PC-3 (cell line): ENCODE measurements at places on chromosomes 4 and X. TPM values are rescaled to one million over a fixed set of nuclear protein-coding genes. Genes with fewer than 3 reads are reported as not detected.

DNA sequence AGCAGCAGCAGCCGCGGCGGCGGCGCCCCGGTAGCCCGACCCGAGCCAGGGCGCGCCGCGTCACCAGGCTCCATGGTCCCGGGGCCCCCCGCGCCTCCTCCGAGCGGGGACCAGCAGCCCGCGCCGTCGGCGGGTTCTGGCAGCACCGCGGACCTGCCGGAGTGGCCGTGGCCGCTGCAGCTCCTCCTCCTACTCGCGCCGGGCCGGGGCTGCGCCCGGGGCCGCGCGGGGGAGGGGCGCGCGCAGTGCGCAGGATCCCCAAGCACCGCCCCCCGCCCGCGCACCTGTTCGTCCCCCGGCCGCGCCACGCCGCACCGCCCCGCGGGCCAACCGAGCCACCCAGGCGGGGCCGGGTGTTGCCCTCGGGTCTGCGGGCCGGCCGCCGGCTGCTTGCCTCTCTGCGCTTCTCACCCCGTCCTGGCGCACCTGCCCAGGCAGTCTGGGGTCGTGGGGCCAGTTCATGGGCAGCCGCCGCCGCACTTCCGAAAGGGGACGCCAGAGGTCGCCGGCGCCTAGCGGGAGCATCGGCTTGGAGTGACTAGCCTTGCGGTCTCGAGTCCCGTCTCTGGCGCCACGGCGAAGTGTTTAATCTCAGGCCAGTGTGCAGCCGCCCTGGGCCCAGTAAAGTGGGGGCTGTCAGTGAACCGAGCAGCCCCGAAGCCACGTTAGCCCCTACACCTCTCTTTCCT, at the start of gene SLC9A7:
Gene SLC9A7 (minus strand): TSS at position 163 of the 689 bp plus-strand sequence. CDS start 89 bp downstream, at position 74.
- no peaks in the 10 kb centered on the region for H3K36me3 ChIP-seq
- H3K27me3 ChIP-seq: no peaks in the 10 kb centered on the region
- H3K4me1 ChIP-seq: peaks cover 32% of the 10 kb centered on the region
- DNase-seq: peak; percentile 84

DNA sequence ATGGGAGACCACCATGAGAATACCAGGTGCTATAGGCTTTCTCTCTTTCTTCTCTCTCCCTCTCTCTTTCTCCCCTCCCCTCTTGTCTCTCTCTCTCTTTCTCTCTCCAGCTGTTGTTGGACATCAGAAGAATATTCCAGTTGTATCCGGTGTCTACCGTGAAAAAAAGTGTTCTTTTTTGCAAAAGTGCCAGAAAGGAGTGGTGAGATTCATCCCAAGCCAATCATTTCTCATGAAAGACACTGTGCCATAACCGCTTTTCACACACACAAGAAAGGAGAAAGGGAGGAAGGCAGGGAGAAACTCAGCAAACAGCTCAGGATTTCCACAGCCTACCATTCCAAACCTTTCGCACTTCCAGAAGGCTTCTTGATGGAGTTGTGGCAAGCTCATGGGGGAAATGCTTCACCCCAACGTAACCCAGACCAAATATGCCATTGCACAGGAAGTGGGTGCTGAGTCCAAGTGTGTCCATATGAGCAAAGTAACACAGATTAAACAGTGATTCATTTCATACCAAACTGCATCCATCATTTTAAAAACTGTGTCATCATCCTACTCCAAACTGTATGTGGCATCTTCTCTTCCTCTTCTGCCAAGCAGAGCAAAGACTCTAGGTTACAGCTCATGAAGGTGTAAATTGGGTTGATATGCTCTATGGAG, 224.0 kb downstream of the APBB2 start:
- peak overlapping the region; percentile 95 for H3K27ac ChIP-seq
- H3K4me3 ChIP-seq: peak overlapping the region; percentile 4
- H3K4me1 ChIP-seq: peaks cover 60% of the 10 kb centered on the region
- no peaks in the 10 kb centered on the region for H3K27me3 ChIP-seq

GRCh38 chr4:91243132-91243531, 1060.6 kb upstream of the GRID2 start:
- no peaks in the 10 kb centered on the region for H3K4me1 ChIP-seq

DNA sequence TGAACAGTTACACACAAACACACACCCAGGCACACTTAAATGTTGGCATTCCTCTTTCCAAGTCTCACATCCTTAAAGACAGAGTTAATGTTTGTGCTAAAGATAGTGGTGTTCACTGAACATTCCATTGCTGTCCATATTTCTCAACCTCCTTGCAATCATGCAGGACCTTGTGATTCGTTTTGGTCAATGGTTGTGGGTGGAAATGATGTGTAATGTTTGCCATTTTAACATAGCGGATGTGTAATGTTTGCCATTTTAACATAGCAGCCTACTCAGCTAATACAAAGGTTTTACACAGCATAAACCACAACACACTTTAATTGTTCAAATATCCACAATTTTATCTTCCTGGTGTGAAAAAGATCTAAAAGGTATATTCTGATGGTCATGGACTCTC, 93.9 kb downstream of the CEP44 start:
- H3K36me3 ChIP-seq: no peaks in the 10 kb centered on the region
- no peak overlapping the region for H3K4me3 ChIP-seq
- peak; percentile 87 for DNase-seq
- H3K4me1 ChIP-seq: peaks cover 18% of the 10 kb centered on the region

DNA sequence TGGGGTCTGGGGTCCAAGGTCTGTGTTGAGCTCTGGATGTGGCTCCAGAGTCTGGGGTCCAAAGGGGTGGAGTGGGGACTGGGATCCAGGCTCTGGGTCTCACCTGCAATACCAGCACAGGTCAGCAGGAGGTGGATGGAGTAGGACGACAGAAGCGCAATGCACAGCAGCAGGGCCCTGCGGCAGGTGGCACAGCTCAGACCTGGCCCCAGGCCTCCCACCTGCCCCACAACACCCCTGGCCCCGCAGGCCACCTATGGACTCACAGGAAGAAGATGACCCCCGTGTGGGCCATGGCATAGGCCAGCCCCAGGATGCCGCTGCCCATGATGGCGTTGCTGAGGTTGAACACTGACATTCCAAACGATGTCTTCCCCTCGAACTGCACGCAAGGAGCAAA, 3.4 kb downstream of the SLC38A5 start:
- H3K4me3 ChIP-seq: no peak overlapping the region
- H3K36me3 ChIP-seq: no peaks in the 10 kb centered on the region
- no peak for DNase-seq
- no peak overlapping the region for H3K27ac ChIP-seq
- H3K4me1 ChIP-seq: peaks cover 17% of the 10 kb centered on the region

- no peak overlapping the region for H3K4me3 ChIP-seq
- no peak for DNase-seq
- H3K27me3 ChIP-seq: no peaks in the 10 kb centered on the region
- H3K4me1 ChIP-seq: peaks cover 40% of the 10 kb centered on the region
Observed at GRCh38 chr4:168610911-168611530, 114.2 kb downstream of the PALLD start.

DNA sequence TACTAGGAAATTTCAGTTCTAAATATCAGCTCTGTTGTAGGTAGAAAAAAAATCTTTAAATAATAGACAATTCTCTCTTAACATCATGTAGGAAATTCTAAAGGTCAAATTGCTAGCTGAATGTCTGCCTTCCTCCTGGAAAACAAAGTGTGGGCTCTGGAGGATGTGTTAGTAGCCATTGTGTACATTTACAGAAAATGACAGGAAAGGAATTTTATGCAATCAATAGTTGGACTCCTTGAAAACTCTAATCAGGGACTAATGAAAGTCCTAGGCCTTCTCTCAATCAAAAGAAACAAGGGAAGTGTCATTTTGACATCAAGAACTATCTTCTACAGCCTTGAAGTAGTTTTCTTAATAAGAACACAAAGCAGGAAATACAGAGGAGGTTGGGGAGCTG, 174.6 kb downstream of the ANKRD50 start:
- H3K4me1 ChIP-seq: no peaks in the 10 kb centered on the region
- H3K36me3 ChIP-seq: no peaks in the 10 kb centered on the region
- DNase-seq: no peak
- H3K27me3 ChIP-seq: no peaks in the 10 kb centered on the region
- no peak overlapping the region for H3K27ac ChIP-seq

- H3K27ac ChIP-seq: no peak overlapping the region
- H3K36me3 ChIP-seq: no peaks in the 10 kb centered on the region
Observed at GRCh38 chr4:125125276-125125675, 189.5 kb upstream of the FAT4 start.

GRCh38 chrX:39360101-39360500, 558.8 kb downstream of the MID1IP1 start:
- H3K4me3 ChIP-seq: no peak overlapping the region
- H3K27me3 ChIP-seq: no peaks in the 10 kb centered on the region
- no peaks in the 10 kb centered on the region for H3K36me3 ChIP-seq
- no peak overlapping the region for H3K27ac ChIP-seq
- no peak for DNase-seq
- H3K4me1 ChIP-seq: no peaks in the 10 kb centered on the region

- H3K27ac ChIP-seq: no peak overlapping the region
- peaks cover 35% of the 10 kb centered on the region for H3K4me1 ChIP-seq
- H3K4me3 ChIP-seq: no peak overlapping the region
- no peaks in the 10 kb centered on the region for H3K27me3 ChIP-seq
- no peaks in the 10 kb centered on the region for H3K36me3 ChIP-seq
Observed at GRCh38 chr4:73533515-73534422, 52.2 kb downstream of the AFM start.

DNA sequence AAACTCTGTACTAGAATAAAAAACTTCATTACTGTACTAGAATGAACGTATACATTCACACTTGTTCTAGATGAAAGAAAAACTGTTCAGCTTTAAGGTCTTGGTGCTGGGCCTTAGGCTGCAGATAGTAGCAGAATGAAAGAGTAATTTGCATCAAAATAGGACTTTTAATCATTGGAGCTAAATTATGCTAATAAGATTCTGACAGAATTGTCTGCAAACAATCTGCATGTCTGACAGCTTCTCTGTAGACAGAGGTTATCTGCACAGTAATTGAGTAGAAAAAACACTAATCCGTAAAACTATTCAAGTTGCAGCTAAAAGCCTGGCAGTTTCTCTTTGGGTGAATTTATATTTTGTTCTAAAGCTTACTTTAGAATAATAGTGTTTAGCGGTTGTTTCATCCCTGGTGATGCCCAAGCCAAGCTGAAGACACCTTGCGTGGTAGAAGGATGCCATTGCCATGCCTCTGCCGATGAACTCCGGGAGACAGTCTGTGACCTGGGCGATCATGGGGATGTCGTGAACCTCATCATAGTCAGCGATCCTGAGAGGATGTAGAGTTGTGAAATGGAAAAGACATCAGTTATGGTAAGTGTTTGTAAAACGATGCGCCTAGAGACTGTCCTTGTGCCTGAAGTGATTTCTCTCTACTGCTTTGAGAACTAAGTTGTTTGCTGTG, 25.3 kb downstream of the LRP2BP start:
- no peaks in the 10 kb centered on the region for H3K27me3 ChIP-seq
- no peak overlapping the region for H3K4me3 ChIP-seq
- no peaks in the 10 kb centered on the region for H3K4me1 ChIP-seq
- DNase-seq: no peak
- H3K27ac ChIP-seq: no peak overlapping the region

KLB gene
- total RNA-seq: not detected in 2 replicates

TSPAN7 gene
- total RNA-seq: not detected in 2 replicates

BTC gene
- total RNA-seq: 7.5 and 12.8 TPM in 2 replicates

TLR10 gene
- not detected in 2 replicates for total RNA-seq

GRSF1 gene
- 102 and 103 TPM in 2 replicates for total RNA-seq
